Right atrium auricular region (tissue), 2 donors: ENCODE measurements at places on chromosomes 3 and 15. TPM values are rescaled to one million over a fixed set of nuclear protein-coding genes. Genes with fewer than 3 reads are reported as not detected.

PLEKHO2 gene
- total RNA-seq = 6.3 TPM

CSPG5 gene
- total RNA-seq = not detected

MUSTN1 gene
- total RNA-seq = 45.0 TPM

TXNRD3 gene
- total RNA-seq = 6.8 TPM

RBP2 gene
- not detected for total RNA-seq

DNA sequence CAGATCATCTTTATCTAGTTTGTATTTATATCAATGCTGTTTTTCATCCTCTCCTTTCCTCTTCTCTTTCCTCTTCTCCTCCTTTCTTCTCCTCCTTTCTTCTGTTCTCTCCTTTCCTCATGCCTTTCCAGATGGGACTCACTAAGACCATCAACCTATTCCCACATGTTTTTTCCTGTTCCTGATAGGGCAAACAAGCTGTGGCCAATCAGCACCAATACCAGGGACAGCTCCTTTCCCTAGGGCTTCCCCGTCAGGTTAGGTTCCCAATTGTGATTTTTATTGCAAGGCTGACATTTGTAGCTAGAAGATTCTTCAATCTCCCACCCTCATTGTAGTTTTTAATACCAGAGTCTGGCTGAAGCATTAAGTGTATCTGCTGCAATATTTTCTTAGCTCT, 76.3 kb upstream of the COL8A1 start:
- DNase-seq = no peak

GRCh38 chr3:178826435-178827123, 245.0 kb downstream of the ZMAT3 start:
- DNase-seq = no peak

GRCh38 chr15:63210151-63211091, 21.0 kb downstream of the RAB8B start:
- no peak for DNase-seq

- no peak for DNase-seq
These were observed 235.6 kb downstream of the PCCB start for GRCh38 chr3:136485777-136486176.

DNA sequence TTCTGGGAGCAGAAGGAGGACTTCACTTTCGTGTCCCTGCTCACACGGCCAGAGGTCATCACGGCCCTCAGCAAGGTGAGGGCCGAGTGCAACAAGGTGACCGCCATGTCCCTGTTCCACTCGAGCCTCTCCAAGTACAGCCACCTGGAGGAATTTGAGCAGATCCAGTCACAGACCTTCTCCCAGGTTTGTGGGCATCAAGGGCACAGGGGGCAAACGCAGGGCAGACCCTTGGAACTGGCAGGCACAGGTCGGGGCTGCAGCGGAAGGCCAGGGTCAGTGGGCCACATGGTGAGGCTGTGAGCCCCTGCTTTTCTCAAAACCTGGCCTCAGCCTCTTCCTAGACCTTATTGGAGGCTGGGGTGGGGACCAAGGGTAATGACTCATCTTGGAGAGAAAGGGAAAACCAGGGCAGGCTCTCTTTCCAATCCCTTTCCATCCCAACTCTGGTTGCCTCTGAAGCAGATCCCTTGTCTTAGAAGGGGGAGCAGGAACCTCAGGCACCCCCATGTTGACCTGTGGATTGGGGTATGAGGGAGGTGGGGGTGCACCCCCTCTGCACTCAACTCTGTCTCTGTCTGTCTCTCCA, 29.5 kb downstream of the DNAH1 start:
- no peak for DNase-seq
